ENCODE measurements at places on chromosomes 12 and 14. TPM values are rescaled to one million over a fixed set of nuclear protein-coding genes. Genes with fewer than 3 reads are reported as not detected.

- DNase-seq, result no peak
These were observed 89.6 kb downstream of the C12orf75 start for GRCh38 chr12:105420046-105420445.

DNA sequence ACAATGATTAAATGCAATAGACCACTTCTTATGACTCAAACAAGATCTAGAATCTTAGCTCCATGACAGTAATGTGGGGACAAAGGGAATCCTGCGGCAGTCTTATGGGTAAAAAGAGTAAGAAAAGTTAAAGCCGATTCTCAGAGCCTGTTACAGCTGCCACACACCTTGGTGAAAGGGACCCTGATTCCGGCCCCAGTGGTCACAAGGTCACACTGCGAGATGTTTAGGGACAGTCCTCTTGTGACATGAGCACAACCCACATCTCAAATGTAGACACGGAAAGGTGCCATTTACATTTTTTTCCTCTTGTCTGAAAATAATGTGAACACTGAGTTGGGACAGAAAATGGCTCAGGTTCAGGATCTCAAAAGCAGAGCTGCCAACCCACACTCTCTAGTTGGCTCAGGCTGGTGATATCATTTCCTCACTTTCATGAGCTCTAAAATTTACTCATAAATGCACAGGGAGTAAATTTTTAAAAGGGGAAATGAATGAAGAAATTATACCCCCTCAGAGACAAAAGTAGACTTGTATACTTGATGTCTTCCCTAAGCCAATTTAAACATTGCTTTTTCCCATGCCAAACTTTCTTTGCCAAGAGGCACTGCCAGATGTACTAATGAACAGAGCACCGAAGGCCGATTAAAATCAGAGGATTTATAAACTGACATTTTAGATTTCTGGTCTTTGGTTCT is 113.1 kb upstream of the OVCH1 start:
- no peak for DNase-seq

DNA sequence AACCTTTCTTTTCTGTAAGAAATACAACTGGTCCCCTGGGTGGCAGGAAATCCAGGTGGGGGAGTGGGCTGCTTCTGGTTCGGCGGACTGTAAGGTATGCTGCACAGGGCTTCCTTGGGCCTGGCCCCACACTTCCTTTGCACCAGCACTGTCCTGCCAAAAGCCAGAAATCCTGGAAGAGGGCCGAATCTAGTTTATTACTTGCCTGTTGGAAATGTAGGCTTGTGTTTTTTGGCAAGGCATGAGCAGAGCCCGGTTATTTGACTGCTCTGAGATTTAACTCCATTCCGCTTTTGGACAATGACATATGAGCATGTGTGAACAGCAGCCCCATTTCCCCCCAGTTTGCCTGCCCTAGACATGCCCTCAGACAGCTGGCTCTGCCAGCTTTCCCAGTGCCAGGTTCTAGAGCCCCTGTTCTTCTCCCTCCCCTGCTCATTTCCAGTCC is 86.6 kb downstream of the BORCS5 start:
- no peak for DNase-seq

- no peak for DNase-seq
These were observed 169.0 kb upstream of the G2E3 start for GRCh38 chr14:30389877-30390385.

DNA sequence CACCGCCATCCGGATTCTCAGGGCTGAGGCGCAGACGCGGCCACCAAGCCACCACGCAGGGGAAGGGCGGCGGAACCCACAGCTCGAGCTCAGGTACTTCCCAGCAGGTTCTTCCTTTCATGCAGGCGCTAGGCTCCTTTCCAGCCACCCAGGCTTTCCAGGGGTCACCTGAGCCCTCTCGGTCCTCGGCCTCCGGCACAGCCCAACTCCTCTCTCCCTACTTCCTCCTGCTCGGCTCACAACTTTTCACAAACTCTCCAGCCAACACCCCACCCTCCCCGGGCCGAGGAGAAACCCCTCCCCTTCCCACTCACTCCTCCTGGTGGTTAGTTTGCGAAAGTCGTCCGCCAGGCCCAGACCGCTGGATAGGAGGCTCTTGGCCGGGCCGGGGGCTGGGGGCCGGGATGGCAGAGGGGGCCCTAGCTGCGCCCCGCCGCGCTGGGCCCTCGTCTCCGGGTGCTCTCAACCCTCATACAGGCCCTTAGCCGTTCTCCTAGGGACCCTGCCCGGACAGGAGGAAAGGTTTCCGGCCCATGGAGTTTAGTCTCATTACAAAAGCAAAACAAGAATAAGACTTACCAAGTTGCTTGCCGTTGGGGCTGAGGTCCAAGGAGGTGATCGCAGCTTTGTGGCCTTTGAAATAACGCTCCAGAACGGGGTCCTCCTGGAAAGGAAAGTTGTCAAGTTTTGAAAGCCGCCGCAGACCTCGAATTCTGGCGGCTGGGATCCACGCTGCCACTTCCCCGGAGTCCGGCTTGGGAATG is at the start of gene GALNT4:
GALNT4 (minus strand) TSS at position 256 of the 764 bp plus-strand sequence; CDS start at position 9, 247 bp downstream.
- DNase-seq, result peak; percentile 95

Gene TRHDE
- total RNA-seq, result 0.89 TPM

- DNase-seq, result no peak
These were observed 125.3 kb upstream of the ATF7IP start for GRCh38 chr12:14239935-14240872.

GRCh38 chr12:7731486-7731885 is 15.7 kb downstream of the CLEC4C start:
- no peak for DNase-seq

Gene MEG3
- total RNA-seq, result 28.9 TPM

GRCh38 chr12:44777044-44777443 is 99.1 kb downstream of the NELL2 start:
- DNase-seq, result no peak

DNA sequence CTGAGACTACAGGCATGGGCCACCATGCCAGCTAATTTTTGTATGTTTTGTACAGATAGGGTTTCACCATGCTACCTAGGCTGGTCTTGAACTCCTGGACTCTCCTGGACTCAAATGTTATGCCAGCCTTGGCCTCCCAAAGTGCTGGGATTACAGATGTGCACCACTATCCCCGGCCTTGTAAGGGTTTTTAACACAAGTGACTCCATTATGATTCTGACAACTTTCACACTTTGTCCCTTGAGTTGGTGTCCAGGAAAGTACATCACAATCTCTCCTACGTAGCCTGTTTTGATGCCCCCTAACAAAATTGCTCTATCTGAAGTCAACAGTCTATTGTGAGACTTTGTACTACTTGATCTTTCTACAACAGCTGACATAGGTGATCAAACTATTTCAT is 11.4 kb upstream of the METAP2 start:
- no peak for DNase-seq

GRCh38 chr12:84463741-84464495 is 448.7 kb downstream of the SLC6A15 start:
- no peak for DNase-seq

DNA sequence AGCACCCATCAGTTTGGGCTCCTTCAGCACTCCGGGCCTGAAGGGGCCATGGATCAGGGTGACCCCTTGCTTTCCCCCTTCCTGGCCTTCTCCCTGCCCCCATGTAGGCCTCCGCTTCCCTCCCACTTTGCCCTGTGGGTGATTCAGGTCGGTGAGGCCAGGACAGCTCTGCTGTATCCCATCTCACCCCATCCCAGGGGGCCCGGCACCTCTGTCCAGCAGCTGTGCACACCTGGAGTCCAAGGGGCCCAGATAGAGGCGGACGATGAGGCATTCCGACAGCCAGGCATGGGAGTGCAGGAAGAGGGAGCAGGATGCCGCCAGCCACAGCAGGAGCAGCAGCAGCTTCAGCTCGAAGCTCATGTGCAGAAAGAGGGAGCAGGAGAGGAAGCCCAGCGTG is 11.4 kb downstream of the LTB4R start:
- DNase-seq, result no peak

GRCh38 chr12:123142921-123143735 is 7.8 kb downstream of the PITPNM2 start:
- DNase-seq, result peak; percentile 71

- DNase-seq, result peak; percentile 56
These were observed 441 bp downstream of the E2F7 start for GRCh38 chr12:77064896-77065360.

Gene PLEKHH1
- total RNA-seq, result 16.9 TPM

- no peak for DNase-seq
These were observed 94.2 kb downstream of the HEATR5A start for GRCh38 chr14:31326111-31326510.

DNA sequence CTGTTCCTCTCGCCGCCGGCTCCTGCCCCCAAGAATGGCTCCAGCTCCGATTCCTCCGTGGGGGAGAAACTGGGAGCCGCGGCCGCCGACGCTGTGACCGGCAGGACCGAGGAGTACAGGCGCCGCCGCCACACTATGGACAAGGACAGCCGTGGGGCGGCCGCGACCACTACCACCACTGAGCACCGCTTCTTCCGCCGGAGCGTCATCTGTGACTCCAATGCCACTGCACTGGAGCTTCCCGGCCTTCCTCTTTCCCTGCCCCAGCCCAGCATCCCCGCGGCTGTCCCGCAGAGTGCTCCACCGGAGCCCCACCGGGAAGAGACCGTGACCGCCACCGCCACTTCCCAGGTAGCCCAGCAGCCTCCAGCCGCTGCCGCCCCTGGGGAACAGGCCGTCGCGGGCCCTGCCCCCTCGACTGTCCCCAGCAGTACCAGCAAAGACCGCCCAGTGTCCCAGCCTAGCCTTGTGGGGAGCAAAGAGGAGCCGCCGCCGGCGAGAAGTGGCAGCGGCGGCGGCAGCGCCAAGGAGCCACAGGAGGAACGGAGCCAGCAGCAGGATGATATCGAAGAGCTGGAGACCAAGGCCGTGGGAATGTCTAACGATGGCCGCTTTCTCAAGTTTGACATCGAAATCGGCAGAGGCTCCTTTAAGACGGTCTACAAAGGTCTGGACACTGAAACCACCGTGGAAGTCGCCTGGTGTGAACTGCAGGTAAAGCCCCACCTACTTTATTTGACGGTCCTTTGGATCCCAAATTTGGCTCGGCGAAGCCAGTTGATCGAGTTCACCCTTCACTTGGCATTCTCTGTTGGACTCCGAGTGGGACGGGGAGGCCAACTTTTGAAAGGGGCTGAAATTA is 1.5 kb downstream of the WNK1 start:
- DNase-seq, result peak; percentile 80

- peak; percentile 75 for DNase-seq
These were observed 58.1 kb upstream of the CCND2 start for GRCh38 chr12:4215229-4216186.

- DNase-seq, result no peak
These were observed 42.6 kb downstream of the PLXNC1 start for GRCh38 chr12:94191023-94191422.

DNA sequence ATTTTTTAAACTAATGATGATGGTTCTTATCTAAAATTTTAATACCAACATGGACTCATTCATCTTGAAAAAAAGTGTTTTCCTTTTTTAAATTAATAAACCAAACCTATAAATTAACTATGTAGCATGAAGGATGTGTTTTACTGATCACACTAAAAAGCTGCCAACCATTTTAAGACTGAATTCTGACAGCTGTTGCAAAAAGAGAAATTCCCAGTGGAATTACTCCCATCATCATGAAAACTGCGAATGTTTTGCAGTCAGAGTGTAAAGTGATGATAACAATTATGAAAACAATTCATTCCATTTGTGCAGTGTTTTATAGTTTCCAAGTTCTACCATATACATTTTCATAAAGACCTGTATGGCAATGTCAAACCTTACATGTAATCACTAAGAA is 232.8 kb downstream of the SLC2A13 start:
- DNase-seq, result no peak

DNA sequence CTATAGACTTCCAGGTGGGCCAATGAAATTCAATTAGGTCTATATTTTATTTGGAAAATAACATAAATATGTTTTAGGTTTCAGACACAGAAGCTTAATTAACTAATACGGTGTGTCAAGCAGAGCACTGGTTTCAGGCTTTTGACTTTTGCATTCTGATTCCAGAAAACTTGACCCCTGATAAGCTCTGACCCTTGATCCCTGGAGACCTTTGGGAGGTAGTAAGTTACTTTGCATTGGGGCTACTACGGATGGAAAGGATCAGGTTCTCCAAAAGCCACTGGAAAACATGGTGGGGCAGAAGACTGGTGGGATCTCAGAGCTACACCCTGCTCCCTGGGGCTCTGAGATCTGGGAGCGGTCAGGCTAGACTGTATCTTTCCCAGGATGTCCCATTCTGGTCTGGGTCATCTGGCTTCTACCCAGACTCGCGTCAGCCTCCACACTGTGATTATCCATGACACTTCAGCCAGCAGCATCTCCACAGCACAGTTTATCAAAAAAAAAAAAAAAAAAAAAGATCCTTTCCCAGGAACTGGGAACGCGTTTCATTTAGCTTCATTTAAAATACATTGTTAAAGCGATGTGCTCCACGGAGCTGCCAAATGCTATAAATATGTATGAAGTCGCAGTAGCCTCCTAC is 17.8 kb upstream of the EMP1 start:
- DNase-seq, result no peak

DNA sequence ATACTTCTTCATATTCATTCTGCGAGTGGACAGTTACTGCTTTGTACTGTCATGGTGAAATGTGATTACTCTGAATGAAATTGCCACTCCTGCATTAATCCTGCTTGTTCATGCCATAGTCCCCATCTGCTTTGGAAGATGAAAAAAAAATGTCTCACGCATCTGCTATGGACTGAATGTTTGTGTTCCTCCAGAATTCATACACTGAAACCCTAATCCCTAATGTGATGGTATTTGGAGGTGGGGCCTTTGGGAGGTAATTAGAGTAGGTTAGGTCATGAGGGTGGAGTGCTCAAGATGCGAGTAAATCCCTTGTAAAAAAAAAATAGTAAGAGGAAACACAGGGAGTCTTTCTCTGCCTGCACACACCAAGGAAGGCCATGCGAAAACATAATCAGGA is 427.2 kb downstream of the TMTC2 start:
- no peak for DNase-seq

- DNase-seq, result no peak
These were observed 15.3 kb upstream of the ARID4A start for GRCh38 chr14:58282925-58283593.

GRCh38 chr14:96512602-96513397 is 10.6 kb downstream of the PAPOLA start:
- DNase-seq, result no peak

Gene DLST
- 79.1 TPM for total RNA-seq

DNA sequence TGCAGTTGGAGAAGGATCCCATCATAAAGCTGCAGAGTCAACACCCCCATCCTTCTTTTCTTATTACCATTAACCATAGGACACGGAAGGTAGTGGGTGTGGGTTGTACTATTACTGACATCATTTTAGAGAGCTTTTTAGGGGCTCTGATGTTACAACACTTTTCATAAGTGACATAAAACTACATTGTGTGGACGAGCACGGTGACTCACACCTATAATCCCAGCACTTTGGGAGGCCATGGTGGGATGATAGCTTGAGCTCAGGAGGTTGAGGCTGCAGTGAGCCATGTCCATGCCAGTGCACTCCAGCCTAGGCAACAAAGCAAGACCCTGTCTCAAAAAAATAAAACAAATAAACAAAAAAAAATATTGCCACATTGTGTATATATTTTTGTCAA is 167.1 kb downstream of the DUSP6 start:
- DNase-seq, result no peak

Gene NPFF
- not detected for total RNA-seq

Gene INF2
- total RNA-seq, result 52.1 TPM

- DNase-seq, result no peak
These were observed 1239.8 kb downstream of the TMEM121 start for GRCh38 chr14:106766145-106766544.

GRCh38 chr12:92814584-92814983 is 111.8 kb downstream of the PLEKHG7 start:
- DNase-seq, result no peak

- no peak for DNase-seq
These were observed 4.7 kb downstream of the TTC8 start for GRCh38 chr14:88829188-88829587.

Gene LIN7A
- 0.30 TPM for total RNA-seq

Gene KLHL33
- total RNA-seq, result not detected

- DNase-seq, result no peak
These were observed 101.9 kb upstream of the EEA1 start for GRCh38 chr12:93031028-93031427.

Data from suprapubic skin (tissue), 4 donors.